Stomach (tissue), 19 donors: ENCODE measurements at places on chromosomes 16 and 17.

GRCh38 chr17:55299162-55299838 is 34.5 kb downstream of the HLF start:
- DNase-seq = no peak

GRCh38 chr17:61139219-61139618 is 260.4 kb upstream of the TBX2 start:
- peak; percentile 73 for DNase-seq

DNA sequence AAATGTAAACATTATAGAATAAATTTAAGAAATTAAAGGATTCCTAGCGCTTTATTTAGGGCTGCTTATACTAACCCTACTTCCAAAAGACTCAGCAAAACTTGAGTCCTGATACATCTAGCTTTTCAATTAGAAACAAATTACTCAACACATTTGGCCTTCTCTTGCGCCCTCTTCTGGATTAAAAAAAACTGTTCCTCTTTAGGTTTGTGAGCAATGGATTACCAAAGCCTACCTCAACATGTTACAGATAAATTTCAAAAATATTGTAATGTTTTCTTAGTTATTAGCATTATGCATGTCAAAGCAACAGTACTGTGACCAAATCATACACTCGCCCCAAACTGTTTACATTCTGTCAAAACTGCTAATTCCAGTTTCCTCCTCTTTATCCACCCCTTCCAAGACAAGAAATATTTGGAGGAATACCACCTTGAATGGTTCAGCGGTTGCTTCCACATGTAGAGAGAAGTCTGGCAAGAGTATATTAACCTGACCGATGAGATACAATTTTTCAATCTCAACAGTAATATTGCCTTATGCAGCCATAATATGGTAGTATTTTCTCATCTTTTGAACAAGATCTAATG is 2.7 kb downstream of the NUFIP2 start:
- no peak for DNase-seq

- no peak for DNase-seq
Observed at GRCh38 chr16:81004646-81005353, 1.9 kb downstream of the CMC2 start.

GRCh38 chr16:59252317-59252716 is 518.2 kb upstream of the GOT2 start:
- no peak for DNase-seq

DNA sequence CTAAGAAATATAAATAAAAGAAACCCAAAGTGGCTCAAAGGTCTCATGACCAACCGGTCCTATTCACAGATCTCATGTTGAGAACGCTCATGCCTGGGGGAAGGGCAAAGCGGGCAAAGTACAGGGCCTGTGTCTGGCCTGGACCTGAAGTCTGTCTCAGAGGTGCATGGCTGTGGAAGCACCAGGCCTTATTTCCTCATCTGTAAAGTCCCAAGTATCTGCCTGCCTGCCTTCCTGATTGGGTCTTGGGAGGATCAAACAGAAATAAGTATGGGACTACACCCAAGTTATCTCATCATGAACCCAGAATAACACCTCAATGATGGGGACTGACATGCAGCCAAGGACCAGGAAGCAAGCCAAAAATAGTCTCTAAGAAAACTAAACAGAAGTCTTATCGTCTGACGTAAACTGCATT is 14.2 kb downstream of the AXIN2 start:
- DNase-seq = peak; percentile 86

GRCh38 chr17:35252651-35253050 is 9.8 kb downstream of the SLFN5 start:
- DNase-seq = no peak

DNA sequence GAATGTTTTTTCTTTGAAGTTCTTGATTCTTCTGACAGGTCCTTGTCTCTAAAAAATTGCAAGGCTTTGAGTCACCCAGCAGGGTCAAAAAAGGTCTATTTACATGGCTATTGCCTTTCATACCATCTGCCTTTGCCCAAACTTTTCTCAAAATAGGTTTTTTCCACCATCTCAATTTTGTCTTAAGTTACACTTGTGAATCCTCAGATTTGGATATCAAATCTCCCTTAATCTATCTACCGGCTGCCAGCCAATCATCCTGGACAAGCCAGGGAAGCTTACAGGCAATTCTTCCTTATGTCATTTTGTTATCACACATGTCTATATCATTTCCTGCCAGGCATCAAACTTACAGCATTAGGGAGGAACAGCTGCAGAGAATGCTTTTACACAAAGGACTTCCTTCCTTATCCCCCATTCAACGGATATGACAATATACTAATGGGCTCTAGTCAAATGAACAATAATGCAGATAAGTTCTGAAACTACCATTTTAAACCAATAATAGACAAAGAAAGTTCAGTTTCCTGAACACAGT is 104.1 kb upstream of the CORO6 start:
- no peak for DNase-seq

DNA sequence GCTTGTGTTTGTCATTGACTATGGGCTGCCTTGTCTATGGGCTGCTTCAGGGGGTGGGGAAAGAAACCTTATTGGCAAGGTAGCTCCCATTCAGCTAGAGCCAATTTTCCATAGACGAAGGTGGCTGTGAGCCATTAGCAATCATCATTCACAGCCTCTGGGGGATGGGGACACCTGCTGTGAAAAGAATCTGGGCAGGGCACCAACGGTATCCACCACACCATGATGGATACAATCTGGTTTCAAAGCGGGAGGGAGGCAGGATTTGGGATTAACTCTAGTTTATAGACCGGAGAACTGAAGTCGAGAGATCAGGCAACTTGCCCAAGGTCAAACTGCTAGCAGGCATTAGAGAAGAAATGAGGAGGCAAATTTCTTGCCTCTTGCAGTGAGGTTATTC is 182.3 kb downstream of the SHISA9 start:
- no peak for DNase-seq

GRCh38 chr17:82023447-82024241 is 539 bp downstream of the LRRC45 start:
- no peak for DNase-seq
